B cell (primary cell): ENCODE measurements at places on chromosomes 6 and 20. TPM values are rescaled to one million over a fixed set of nuclear protein-coding genes. Genes with fewer than 3 reads are reported as not detected.
A peak's percentile ranks its signal among the peaks of the same experiment; 100 is the strongest.

Gene ANKRD6
- polyA plus RNA-seq, result 2.9 and 3.8 TPM in 2 replicates

Gene ENPP5
- 0.09 and 0.13 TPM in 2 replicates for polyA plus RNA-seq

Gene MICB
- polyA plus RNA-seq, result 24.5 and 30.9 TPM in 2 replicates

Gene MYH7B
- polyA plus RNA-seq, result 1.2 and 1.4 TPM in 2 replicates

Gene FYN
- 54.1 and 63.0 TPM in 2 replicates for polyA plus RNA-seq

Gene VWA7
- polyA plus RNA-seq, result 3.2 and 6.0 TPM in 2 replicates

Gene ACTL10
- 0.74 and 1.2 TPM in 2 replicates for polyA plus RNA-seq

DNA sequence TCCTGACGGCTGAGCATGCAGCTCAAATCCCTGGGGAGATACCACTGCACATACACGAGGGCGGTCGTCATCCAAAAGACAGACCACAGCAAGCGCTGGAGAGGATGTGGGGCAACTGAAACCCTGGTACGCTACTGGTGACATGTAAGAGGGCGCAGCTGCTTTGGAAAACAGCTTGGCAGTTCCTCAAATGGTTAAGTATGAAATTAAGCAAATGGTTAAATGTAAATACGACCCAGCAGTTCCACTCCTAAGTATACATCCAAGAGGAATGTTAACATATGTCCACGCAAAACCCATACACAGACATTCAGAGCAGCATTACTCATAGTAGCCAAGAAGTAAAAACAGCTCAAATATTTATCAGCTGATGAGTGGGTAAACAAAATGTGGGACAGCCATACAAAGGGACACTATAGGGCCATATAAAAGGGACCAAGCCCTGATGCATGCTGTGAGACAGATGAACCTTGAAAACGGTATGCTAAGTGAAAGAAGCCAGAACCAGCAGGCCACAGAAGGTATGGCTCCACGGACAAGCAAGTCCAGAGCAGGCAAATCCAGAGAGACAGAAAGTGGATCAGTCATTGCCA, 38.5 kb downstream of the RIPOR3 start:
- DNase-seq, result no peak

DNA sequence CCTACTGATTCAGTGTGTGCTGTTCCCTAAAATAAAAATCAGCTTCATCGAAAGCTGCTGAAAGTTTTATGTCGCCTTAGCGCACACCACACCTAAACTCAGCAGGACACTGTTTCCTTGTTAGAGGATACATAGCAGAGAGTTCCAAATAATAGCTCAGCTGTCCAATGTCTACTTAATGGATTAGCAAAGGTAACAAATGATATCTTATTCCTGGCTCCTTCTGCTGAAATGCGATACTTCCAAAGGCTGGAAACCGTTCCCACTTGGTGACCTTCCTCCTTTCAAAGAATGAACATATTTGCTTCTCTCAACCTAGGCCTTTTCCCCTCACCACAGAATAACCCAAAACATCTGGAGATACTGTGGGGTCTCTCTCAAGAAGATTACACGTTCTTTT, 189.5 kb upstream of the GMDS start:
- no peak for DNase-seq

DNA sequence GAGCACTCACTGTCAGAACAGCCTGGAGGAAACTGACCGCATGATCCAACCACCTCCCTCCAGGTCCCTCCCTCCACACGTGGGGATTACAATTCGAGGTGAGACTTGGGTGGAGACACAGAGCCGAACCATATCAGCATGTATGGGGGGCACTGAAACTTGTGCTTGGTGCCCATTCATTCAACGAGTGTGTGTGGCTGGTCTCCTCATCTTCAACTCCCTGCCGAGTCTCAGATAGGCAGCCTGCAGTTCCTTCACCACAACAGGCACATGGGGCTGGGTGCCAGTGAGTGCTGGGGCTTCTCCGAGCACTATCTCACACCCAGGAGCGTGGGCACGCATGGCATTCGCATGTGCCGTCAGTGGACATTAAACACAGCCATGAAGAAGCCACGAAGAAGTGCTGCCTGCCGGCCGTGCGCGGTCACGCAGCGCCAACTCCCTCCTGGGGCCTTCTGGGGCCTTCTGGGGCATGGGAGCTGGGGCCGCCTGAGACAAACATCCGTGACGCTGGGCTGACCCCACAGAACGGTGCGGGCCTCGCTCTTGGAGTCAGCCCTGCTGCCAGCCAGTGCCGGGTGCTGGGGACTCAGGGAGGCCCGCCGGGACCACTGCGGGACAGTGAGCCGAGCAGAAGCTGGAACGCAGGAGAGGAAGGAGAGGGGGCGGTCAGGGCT, 714 bp upstream of the RTEL1 start:
- DNase-seq, result peak; percentile 34

DNA sequence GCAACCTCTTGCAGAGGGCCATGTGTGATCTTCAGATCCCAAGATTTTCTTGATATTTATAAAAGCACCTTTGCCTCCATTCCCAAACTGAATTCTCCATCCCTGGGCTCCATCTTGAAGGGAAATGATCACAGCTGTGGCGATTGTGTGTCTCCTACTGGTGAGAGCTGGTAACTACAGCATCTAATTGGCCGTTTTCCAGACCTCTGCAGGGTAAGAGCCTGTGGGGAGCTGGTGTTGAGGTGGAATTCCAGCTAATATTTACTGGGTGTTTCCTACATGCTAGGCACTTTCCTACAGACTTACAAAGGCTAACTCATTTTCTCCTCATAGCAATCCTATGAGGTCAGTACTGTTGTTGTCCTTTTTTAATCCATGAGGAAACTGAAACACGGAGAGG, 59.2 kb upstream of the FNDC1 start:
- peak; percentile 58 for DNase-seq

DNA sequence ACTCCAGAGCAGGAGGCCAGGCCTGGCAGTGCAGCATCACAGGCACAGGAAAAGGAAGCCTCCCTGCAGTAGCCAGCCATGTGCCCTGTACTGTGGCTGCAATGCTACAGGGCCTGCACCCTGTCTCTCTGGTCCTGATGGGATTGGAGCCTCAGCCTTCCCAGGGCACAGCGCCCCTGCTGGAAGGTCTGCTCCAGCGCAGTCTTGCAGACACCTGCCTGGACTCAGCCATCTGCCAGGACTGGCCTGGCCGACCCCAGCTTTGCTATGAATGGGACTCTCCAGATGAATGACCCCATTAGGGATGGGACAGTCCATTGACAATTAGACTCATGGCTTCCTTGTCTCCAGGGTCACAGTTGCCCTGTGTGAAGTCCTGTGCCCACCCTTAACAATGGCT, 251.6 kb downstream of the ERMARD start:
- no peak for DNase-seq

DNA sequence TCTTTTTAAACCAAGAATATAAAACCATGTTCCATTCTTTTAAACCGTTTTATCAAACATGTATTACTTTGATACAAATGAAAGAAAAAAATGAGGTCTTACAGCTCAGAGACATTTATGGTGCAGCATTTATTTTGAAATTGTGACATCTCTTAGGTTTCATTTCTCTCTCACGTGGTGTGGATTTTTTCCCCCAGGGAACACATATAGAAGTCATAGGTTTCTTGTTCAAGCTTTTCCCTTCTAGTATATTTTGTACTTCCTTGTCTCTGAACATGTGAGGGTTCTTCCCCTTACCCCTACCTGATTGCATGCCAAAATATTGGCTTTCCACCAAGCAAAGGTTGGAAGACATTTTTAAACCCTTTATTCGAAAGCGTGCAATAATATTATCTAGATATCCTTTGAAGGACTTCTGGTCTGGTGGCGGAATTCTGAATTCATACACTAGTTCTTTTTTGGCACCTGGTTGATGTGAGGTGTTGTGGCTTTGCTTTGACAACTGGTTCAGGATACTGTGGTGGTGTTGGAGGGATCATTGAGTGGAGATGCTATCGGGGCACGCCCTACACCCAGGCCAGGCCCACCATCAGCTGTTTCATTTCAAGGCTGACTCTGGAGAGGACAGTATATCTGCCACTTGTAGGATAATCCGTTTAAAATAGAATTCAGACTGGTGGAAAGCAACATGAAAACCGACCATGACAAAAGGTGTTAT, 5.6 kb upstream of the FAM50B start:
- DNase-seq, result no peak

- no peak for DNase-seq
Measured at GRCh38 chr20:23023621-23024177, 11.4 kb upstream of the SSTR4 start.

DNA sequence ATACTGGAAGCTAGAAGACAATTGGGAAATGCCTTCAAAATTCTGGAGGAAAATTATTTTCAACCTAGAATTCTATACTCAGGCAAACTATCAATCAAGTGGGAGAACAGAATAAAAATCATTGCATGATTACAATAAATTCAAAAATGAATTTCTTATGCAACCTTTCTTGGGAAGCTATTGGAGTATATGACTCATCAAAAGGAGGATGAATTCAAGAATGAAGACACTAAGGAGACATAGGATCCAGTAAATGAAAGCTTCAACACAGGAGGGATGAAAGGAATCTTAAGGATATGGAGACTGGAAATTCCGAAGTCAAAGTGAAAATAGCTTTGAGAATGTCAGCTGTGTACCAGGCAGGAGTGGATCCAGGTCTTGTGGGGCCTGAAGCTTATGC, 12.6 kb upstream of the UBR2 start:
- no peak for DNase-seq

DNA sequence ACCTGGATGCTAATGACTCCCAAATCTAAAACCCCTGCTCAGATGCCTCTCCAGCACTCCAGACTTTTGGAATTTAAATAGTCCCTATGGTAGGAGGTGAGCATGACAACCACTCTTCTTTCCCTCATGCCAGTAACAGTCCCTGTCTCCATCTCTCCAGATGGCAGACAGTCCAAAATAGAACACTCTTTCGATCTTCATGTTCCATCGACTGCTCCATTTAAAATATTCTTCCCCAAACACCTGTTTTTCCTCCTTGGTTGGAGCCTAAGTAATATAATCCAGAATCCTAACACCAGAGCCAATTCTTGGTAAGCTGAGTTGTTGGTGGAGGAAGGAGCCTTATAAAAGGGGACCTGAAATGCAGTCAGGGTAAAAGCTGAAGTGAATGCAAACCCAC, 723.5 kb upstream of the CHD6 start:
- no peak for DNase-seq

GRCh38 chr20:44004306-44004915, 89.8 kb downstream of the TOX2 start:
- DNase-seq, result no peak

GRCh38 chr20:61661583-61661982, 404.1 kb downstream of the TAF4 start:
- no peak for DNase-seq

DNA sequence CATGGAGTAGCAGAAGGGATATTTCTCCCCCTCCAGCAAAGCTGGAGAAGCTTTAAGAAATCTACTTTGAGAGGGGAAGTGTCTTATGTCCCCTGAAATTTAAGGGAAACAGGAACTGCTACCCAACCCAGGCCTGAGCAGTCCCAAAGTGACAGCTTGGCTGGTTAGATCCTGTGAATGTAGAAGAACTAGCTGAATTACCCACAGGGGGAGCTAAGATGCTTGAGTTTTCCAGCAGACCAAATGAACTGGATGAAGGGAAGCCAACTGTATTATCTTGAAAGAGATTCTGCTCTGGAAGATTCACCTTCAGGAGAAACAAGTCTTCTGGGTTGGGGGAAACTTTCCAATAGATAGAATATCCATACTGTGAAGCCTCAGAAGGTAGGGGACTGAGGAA, 303.3 kb upstream of the MMS22L start:
- DNase-seq, result no peak

DNA sequence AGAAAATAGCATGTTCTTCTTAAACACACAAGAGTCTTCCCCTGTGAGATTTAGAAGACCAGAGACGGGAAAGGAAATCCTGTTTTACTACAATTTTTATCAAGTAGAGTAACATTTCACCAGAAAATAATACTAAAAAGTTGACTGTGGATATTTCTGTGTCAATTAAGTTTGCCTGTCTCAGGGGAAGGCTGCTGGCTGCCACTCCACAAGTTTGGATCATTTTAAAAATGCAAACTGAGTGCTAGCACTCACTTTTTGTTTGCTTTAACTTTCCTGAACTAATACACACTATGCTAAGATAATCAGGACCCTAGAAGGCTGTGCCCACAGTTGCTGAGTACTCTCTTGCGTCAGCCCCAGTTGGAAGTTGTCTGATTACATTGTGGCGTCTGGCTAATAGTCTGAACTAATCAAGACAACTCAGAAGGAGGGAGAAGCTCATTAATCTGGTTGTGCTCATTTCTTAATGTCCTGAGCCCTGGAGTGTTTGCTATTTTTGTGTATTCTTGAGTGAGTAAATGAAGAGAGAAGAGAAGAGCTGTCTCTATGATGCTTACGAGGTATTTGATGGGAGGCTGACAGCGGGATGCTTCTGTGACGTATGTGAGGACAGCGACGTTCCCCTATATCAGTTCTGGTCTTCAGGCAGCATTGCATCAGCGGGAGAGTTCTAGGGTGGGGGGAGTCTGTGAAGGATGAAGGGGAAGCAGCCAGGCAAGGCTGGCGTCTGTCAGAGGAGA, 664.2 kb downstream of the QKI start:
- DNase-seq, result no peak

GRCh38 chr20:39259808-39260207, 297.7 kb downstream of the DHX35 start:
- DNase-seq, result no peak

DNA sequence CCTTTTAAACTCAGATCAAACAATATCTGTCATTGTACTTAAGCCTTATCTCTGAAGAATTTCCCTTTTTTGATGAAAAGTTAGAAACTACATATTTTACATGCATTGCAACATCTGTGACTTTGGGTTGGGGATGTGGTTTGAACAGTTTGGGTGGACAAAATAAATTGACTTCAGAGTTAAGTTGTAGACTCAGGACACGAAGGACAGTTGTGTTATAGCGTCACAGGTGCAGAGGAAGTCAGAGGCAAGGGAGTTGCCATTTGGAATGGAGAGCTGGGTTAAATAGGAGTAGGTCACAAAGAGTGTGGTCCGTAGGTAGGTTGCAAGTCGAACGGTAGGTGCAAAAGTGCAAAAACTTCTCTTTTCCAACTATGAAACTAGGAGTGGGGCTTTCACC, 46.0 kb downstream of the ZFAND3 start:
- DNase-seq, result no peak

- no peak for DNase-seq
Measured at GRCh38 chr6:162092816-162093502, 634.6 kb downstream of the PRKN start.

- DNase-seq, result no peak
Measured at GRCh38 chr6:16523606-16524379, 237.5 kb downstream of the ATXN1 start.

DNA sequence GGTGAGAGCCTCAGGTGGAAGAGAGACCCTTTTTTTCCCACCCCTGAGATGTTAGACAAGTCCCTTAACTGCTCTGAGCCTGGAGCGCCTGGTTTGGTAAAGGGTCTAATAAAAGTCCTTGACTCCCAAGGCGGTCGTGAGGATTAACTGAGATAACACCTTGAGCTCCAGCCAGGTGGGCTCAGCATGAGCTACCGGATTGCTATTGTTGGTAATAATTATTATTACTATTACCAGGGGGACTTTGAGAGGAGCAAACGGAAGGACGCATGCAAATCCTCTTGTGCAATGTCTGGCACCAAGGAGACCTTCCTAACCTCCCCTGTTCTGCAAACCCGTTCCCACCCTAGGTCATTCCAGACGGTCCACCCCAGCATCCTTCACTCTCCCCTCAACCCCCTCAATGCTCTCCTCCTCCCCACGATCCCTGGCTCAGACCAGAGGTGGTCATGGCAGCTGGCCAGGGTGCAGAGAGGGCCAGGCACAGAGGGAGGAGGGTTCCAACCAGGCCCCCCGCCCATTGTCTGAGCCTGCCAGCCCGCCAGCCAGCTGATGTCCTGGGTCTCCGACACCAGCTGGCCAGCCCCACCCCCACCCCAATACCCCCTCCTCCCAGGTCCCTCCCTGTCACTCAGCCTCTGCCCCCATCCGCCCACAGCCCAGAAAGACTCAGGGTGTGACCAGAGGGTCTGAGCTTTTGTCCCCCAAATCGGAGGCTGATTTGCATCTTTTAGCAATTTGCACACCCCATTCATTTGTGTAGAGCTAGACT, 14.3 kb upstream of the CBFA2T2 start:
- DNase-seq, result no peak
